Fibroblast of villous mesenchyme (primary cell): ENCODE measurements at places on chromosomes 2 and 18.

DNA sequence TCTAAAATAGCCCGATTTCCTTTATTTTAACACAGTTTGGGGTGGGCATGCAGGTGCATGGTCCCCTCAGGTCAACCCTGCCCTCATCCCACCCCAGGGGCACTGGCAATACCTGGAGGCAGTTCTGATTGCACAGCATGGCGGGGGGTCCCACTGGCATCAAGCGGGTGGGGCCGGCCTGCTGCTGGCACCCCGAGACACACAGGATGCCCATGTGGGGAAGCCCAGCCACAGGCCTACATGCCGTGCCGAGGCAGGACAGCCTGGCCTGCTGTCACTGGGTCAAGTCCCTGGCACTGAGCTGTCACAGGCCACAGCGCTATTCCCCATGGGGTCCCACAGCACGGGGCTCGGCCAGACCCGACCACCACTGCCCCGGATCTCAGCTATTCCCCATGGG lies 11.9 kb upstream of the KCNG2 start:
- DNase-seq = no peak

GRCh38 chr2:36165132-36165531 lies 190.4 kb upstream of the CRIM1 start:
- no peak for DNase-seq

DNA sequence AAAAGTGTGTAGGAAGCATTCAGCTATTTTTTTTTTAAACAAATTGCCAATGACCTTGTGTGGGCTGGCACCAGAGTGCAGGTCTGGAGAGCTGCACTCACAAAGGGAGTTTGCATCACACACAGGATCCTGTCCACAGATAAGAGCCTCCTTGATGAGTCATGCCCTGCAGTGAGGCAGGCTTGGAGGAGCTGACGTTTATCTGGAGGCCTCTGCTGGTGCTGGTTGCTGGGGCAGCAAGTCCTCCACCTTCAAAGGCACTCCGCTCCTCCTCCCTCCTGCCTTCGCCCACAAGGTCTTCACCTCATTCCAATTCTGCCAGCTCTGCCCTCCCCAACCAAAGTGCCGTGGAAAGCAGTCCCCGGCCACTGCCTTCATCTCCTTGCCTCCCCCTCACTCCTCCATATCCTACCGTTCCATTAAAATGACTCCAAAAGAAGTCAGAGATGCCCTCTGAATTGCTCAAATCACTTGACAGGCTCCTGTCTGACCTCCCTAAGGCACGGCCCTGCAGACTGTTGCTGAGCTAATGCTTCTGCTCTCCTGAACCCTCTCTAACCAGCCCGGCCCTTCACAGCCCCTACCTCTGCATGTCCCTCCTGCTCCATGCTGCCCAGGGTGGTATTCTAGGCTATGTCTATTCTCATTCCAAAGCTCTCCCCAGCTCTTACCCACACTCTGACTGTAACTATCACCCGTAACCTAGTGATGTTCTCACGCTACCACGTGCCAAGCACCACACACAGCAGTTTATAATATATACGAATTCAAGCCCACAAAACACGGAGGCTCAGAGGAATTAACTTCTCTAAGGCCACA lies 30.9 kb downstream of the LONRF2 start:
- peak; percentile 98 for DNase-seq

- DNase-seq = peak; percentile 55
These were observed 108.7 kb downstream of the UXS1 start for GRCh38 chr2:106085181-106085940.

- DNase-seq = peak; percentile 64
These were observed 110.4 kb upstream of the VRK2 start for GRCh38 chr2:57936216-57936615.

DNA sequence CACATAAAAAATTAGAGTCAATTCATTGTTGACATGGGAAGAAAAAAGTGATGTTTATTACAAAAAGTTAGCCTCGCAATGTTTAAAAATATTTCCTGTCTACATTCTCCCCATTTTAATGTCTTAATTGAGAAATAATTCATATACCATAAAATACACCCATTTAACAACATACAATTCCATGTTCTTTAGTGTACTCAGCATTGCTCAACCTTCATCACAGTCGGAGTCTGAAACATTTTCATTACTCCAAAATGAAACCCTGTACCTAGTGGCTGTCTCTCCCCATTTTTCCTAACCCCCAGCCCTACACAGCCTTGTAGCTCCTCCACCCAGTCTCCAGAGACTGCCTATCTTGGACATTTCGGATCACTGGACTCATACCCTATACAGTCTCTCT lies 103.9 kb upstream of the CBLN2 start:
- DNase-seq = no peak

DNA sequence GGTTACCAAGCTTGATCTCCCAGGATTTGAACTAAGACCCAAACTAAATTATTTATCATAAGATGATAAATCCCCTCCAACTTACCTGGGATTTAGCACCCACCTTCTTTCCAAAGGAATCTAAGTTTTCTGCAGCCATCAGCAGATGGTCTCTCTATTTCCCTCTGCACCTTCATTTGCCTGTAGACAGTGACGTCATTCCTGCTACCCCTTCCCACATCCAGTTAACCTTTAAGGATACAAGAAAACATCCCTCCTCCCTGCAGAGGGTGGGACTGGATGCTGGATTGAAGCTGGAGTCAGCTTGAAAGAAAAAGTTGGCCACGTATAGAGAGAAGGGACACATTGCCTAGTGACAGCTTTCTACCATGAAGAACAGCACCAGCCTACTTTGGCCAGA lies 3.7 kb upstream of the DNER start:
- DNase-seq = no peak

GRCh38 chr18:54904581-54904980 lies 54.7 kb downstream of the CCDC68 start:
- no peak for DNase-seq

- DNase-seq = no peak
These were observed 132.2 kb downstream of the TSN start for GRCh38 chr2:121887513-121888188.

DNA sequence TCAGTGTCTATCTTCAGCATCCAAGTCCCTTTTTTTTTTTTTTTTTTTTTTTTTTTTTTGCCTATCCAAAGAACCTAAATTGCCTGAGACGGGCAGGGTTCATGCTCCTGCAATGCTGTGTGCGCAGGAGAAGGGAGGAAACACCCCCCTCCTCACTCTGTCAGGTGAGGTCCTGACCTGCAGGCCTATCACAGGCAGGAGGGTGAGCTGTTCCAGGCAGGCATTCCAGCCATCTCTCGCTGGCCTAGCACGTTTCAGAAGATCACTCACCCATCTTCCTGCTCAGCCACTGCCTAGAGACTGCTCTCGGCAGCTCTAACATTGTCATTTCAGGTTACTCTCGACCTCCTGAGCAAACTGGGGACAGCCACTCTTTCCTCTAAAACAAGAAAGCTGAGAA lies 48.4 kb upstream of the LAPTM4A start:
- no peak for DNase-seq
